ENCODE measurements at places on chromosomes 12 and 14.
A peak's percentile ranks its signal among the peaks of the same experiment; 100 is the strongest.

DNA sequence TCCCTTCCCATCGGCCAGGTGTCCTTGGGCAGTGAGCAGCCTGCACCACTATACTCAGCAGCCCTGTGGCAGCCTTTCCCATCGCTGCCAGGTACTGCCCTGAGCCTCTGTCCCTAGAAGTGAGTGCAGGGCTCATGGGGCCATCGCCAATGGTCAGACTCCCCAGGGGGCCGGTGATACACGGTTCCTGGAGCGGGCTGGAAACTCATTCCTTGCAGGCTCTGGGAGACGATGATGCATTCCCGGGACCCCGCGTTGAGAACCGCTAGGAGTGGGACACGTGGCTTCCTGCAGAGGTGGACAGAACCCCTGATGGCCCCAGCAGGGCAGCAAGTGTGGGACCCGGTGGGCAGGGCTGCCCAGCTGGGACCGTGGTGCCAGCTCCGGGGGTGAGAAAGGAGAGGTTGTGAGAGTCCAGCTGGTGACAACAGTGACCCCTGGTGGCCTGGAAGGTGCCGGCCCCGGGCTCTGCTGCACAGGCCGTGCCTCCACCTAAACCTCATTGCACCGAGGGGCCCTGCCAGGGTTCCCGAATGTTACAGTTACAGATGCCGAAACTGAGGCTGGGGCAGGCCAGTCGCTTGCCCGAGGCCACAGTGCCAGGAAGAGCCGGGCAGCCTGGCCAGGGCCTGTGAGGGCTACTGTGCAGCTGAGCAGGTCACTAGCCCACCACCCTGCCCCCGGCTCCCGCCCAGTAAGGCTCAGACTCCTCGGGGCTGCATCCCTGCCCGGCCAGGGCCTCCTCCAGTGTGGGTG is 33.8 kb downstream of the FBRSL1 start:
- no peak for DNase-seq

GRCh38 chr14:105481886-105482457 is 4.7 kb upstream of the CRIP1 start:
- peak; percentile 56 for DNase-seq

- no peak for DNase-seq
These were observed 62.2 kb downstream of the PPP1R36 start for GRCh38 chr14:64612021-64612380.

- no peak for DNase-seq
These were observed 142.7 kb downstream of the EGLN3 start for GRCh38 chr14:33808187-33808586.

- DNase-seq: no peak
These were observed 440.9 kb downstream of the NAV3 start for GRCh38 chr12:78271546-78271945.

DNA sequence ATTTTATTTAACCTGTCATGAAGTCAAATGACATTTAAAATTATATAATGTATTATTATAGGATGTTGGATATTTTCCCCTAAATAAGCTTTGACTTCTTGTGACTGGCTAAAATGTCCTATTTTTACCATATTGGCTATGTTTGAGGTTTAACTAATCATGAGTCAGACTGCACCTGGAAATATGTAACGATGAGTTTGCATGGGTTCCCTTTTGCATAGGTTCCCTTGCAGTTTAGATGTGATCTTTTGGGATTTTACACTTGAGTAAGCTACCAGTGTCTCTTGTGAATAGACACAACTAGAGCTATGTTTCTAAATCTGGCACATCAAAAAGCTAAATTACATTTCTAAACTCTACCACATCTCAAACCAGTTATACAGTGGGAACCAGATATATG is 5.2 kb downstream of the PDZRN4 start:
- DNase-seq: no peak

DNA sequence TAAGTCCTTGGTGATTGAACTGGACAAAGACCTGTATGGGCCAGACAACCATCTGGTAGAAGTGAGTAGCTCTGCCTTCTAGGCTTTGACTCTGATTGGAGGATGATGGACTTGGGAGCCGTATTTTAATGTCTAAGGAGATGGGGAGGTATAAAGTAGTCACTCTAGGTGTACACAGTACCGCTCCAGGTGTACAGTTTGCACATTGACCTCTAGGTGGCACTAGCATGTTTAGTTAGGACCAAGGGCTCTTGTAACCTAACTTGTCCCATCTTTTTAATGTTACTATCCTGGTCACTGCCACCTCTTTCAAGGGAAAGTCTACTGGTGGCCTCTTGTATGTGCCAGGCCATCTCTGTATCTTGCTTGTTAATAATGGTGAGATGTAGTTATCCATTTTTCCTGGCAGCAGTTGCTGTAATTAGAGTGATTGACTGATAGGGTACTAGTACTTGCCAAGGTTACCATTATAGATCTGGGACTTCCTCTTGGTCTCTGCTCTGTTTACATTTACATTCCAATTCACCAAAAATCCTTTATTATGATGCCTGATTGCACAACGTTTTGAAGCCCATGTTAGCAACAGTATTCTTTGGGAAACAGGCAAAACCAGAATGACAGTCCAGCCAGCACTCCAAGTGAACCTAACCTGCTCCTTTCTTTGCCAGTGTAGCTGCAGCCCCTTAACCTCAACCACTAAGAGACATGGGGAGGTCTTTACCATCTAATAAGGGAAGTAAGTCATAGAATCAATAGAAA is 3.6 kb downstream of the SMARCD1 start:
- DNase-seq: no peak

DNA sequence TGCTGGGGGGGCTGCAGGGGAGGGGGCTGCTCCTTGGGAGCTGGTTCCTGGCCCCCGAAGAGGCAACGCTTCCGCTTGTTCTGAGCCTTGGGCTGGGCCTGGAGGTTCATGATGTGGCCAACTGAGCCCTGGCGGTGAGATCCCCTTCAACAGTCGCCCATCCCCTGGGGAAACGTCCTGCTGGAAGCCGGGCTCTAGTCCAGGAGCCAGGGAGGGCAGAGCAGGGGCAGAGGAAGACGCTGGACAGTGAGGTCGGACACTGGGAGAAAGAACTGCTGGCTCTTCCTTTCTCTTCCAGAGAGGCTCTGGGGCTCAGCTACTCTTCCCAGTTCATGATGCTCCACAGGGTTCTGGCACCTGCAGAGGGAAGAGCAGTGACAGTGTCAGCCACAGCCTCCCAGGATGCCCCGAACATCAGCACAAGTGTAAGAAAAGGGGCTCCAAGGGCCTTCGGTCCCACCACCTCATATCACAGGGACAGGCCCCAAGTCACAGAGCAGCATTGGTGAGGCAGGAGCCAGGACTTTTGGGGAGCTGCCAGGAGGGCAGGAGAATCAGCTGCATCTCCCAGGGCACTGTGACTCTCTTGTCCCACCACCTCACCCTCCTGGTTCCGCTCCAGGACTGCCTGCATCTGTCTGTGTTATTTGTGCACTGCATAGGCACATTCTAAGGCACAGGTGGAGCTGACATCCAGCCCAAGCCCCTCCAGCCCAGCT is 25.9 kb upstream of the PNMA1 start:
- no peak for DNase-seq

GRCh38 chr12:94941440-94941862 is 62.0 kb downstream of the NDUFA12 start:
- DNase-seq: no peak

- DNase-seq: no peak
These were observed 48.8 kb downstream of the LTBP2 start for GRCh38 chr14:74563233-74563585.

DNA sequence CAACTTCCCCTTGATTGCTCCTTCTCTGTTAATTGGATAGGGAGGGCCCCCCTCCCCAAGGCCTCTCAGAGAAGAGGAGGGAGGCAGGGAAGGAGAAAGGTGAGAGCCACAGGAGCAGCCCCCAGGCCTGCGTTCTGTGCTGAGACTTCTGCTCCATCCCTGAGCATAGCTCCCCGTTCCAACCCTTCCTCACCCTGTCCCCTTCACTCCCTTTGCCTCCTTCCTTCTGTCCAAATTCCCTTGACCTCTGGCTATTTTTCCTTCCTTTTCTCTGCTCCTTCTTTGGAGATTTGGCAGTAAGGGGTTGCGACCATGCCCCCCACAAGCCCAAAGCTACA is 788 bp upstream of the ASIC1 start:
- no peak for DNase-seq

- DNase-seq: no peak
These were observed 707.3 kb downstream of the MED13L start for GRCh38 chr12:115570069-115570777.

DNA sequence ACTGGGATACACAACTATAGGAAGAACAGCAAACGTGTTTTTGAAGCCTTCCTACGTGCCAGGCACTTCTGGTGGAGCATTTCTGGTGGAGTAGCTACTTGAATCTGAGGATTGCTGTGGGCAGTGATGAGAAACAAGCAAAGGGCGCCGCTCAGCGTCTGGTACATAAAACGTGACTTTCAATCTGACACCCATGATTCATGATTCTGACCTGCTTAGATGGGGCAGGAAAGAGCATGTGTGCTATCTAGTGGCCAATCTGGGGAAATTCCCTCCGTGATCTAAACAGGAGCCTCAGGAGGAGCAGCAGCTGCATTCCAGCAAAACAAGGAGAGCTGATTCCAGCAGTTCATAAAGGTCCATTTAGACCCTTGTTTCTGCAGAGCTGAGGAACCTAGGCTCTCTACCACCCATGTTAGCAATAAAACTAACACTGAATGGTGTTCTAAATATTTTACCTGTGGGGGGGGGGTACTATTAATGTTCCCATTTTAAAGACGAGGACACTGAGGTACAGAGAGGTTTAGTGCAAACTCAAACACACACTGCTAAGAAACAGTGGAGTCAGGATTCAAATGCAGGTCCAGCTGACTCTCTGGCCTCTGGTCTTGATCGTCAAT is 37.8 kb downstream of the PAH start:
- DNase-seq: peak; percentile 54

- no peak for DNase-seq
These were observed 1.0 kb upstream of the GLRX5 start for GRCh38 chr14:95533822-95534221.

DNA sequence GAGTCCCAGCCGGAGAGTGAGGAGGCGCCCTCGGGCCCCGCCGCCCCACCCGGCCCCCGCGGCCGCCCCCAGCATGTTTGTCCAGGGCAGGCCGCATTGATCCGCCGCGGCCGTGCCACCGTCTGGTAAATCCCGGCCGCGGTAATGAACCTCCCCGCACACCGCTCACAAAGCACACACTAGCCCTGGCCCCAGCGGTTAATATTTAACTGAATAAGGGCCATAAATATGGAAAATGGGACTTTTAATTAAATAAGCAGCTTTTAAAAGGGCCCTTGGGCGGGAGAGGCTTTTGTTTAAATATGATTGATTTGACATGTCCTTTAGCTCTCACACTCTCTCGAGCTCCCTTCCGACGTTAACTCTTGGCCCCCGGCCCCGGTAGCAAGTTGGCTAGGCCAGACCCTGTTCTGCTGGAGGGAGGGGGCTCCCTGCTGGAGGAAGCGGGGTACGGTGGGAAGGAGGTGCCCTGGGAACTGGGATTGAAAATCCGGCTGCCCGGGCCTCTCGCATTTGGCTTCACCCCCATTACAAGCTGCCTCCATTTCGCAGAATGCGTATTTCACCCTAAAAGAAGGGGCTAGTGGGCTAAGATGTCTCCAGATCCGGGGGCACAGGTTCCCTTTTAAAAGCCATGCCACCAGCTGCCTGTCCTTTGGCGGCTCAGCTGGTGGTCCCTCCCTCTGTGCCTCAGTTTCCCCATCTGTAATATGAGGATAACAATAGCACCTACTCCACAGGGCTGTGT is 199.8 kb downstream of the RBM19 start:
- no peak for DNase-seq

DNA sequence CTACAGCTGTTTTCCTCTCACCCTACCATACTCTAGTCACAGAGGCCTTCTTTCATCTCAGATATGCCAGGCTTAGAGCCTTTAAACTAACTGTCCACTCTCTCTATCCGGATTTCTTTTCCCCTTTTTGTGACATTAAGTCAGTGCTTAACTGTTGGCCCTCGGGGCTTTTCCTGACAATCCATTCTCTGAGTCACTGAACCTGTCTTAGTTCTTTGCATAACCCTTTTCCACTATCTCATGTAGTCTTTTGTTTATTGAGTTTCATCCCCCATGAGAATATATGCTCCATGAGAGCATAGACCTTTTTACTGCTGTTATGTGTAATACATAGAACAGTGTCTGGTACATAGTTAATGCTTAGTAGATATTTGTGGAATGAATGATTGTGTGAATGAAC is 68.7 kb downstream of the PLEKHA5 start:
- no peak for DNase-seq

- DNase-seq: no peak
These were observed 160.4 kb downstream of the TBX5 start for GRCh38 chr12:114245555-114245954.
